Activated naive CD8-positive, alpha-beta T cell treated with anti-CD3 and anti-CD28 coated beads, Interleukin-2, amount 50 U/mL, for 16 hours (primary cell): ENCODE measurements at places on chromosomes 5 and 9.

- DNase-seq, result no peak
Observed at GRCh38 chr9:19233344-19233743, 2.9 kb downstream of the DENND4C start.

DNA sequence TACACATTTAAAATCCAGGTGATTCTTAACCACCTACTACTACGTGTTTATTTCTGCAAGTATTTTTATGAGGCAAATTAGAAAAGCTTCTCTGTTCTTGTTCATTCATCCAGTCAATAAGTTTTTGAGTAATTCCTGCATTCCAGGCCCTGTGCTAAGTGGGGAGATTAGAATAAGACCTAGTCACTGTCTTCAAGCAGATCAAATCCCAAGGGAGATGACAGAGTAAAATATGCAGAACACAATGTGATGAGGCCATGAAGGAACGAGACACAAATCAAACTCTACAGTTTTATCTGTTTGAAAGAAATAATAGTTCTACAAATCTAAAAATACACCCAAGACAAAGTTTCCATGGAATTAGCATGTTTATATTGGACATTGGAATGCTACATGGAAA is 158.8 kb downstream of the CEP120 start:
- no peak for DNase-seq

GRCh38 chr9:78031444-78031892 is at the start of gene GNAQ:
GNAQ (minus strand) TSS chr9:78031811; CDS start chr9:78031235, 576 bp downstream.
- no peak for DNase-seq

DNA sequence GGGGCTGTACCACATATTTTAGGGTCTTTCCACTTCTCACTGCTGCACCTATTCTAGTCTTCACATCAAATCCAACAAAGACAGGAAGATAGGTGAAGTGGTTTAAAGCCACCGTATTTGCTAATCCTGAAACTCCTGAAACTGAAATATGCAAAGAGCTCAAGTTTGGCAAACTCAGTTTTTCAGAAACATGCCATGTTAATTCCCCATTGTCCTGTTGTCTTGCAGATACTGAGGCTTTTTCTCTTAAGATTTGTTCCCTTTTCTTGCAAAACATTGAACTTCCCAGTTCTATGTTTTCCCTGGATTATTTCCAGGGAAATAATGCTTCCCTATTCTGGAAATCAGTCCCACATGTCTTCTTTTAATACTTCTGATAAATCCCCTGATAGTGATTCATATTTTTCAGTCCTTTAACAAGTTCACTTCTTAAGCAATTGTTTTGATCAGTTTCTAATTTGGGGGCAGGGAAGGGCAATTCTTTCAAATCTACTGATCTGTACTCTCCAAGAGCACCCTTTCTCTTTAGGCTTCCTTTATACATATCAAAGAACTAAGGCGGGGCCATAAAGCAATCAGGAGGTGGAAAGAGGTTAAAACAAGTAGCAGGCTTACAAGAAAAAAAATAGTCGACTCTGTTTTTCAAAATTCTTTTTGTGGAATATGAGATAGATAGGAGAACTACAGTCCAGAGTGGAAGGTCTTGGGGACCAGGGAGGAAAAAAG is 648.5 kb downstream of the BNC2 start:
- no peak for DNase-seq

DNA sequence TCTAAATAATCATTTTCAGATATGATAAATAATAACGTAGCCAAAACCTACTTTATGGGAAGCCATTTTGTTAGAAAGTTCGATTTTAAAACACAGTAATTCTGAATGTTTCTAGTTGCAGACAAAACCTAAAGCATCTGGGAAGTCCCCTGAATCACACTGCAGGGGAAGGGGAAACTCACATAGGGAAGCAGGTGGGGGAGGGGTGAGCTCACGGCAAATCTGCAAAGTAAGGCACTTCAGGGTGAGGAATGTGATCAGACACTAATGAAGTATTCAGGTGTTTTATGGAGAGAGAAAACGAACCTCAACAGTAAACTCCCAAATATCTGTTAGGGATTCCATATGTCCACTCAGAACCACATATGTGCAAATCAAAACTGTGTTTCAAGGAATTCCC is 70.7 kb downstream of the EPB41L4A start:
- no peak for DNase-seq

DNA sequence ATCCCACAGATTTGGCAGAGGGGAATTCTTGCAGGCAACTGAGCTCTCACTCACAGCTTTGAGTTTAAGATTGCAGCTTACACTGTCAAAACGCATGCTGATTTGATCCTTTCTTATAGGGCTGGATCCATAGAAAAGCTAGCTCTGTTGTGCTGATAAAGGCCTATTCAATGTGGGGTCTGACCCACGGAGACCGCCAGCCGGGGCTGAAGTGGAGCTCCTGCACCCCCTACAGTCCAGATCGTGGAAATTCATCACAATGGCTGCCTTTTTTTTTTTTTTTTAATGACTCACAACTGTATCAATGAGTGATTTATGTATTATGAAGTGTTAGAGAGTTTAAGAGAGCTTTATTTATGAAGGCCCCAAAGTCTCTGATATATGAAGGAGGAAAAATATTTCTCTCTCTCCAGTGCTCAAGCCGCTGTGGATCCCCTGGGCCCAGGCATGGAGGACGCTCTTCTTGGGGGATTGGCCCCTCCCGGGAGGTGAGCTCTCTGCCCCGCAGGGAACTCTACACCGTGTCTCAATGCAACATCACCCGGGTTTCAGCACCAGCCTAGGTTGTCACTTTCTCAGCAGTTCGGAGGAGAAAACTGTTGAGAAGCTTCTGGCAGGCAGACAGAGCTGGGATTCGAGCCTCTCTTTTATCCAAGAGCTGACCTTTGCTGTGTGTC is 700.2 kb downstream of the IRX1 start:
- no peak for DNase-seq

GRCh38 chr9:106670418-106670817 is 192.5 kb upstream of the ZNF462 start:
- DNase-seq, result no peak

DNA sequence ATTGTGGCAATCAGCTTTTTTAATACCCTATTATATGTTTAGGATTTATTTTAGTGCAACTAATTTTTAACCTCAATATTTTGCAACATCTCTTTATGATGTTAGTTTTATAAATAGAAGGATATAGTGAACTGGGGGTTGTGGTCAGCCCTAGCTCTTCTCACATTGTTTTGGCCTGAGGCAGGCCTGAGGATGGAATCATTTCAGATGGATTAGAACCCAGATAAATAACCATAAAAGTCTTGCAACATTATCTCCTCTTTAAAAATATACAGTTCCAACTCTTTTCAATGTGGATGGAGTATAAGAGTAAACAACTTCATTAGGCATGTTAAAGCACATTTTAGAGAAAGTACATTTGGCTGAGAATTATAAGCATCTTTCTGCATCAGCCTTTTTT is 522.7 kb downstream of the NR2F1-AS1 start:
- DNase-seq, result no peak

GRCh38 chr5:31523041-31523440 is 8.9 kb downstream of the DROSHA start:
- no peak for DNase-seq

DNA sequence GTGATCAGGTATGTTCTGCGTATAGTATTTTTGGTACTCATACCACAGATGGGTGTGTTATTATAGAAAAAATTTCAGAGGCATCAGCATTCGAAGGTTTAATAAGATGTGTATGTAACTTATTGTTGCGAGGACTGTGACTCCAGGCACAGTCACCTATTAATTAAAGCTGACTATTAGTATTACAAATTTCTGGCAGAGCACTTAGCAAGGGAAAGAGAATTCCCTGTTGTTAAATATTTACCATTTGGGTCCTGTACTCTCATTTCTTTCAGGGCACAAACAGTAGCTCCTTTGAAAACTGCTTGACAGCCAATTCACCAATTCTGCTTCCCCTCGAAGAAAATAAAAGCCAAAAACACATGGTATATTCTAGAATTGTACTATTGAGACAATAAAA is 653.8 kb downstream of the ELAVL2 start:
- no peak for DNase-seq

- DNase-seq, result no peak
Observed at GRCh38 chr5:135188233-135188914, 154.3 kb upstream of the PITX1 start.

DNA sequence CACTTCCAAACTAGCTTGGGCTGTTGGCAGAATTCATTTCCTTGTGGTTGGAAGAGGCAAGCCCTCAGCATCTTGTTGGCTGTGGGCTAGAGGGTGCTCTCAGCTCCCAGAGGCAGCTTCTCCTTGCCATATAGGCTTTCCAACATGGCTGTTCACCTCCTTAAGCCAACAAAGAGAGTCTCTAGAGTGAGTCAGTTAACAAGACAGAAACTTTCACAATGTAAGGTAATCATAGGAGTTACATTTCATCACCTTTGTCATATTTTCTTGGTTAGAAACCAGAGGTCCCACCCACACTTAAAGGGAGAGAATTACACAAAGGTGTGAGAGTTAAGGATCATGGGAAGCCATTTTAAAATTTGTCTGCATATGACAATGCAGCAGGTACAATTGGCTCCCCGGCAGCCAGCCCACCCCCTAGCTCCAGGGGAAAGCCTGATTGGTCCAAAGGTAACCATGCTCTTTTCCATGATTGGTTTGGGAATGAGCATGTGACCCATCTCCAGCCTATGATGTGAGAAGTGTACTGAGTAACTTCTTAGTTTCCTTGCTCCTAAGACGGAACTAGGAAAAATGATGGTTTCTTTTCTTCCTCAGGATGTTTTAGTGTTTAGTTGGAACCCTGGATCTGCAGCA is 109.8 kb upstream of the MSX2 start:
- DNase-seq, result no peak

- DNase-seq, result no peak
Observed at GRCh38 chr9:811106-811531, 30.4 kb upstream of the DMRT1 start.

DNA sequence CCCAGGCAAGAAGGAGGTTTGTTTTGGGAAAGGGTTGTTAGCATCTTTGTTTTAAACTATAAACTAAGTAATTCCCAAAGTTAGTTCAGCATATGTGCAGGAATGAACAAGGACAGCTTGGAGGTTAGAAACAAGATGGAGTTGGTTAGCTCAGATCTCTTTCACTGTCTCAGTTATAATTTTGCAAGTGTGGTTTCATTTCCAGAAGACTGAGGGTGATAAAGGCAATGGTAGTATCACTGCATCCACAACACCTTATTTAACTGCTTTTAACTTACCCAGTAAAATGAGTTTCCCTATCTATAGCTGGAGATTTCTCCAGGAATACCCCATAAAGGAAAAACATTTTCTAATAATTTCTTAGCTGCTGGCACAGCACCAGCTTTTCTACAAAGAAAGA is 152.7 kb downstream of the AOPEP start:
- no peak for DNase-seq

DNA sequence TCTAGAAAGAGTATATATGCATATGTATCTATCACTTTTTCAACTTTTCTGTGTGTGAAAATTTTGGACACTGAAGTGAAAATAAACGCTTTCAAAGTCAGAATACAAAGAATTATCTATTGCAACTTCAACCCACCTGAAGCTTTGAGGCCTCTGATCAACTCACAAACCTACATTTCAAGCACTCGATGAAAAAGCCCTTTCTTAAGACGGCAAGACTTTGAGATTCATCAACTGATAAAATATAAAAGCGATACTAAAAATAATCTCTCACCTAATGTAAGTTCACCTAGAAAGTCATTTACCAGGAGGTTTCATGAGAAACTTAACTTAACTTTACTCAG is 1.2 kb downstream of the GOLPH3 start:
- DNase-seq, result no peak

DNA sequence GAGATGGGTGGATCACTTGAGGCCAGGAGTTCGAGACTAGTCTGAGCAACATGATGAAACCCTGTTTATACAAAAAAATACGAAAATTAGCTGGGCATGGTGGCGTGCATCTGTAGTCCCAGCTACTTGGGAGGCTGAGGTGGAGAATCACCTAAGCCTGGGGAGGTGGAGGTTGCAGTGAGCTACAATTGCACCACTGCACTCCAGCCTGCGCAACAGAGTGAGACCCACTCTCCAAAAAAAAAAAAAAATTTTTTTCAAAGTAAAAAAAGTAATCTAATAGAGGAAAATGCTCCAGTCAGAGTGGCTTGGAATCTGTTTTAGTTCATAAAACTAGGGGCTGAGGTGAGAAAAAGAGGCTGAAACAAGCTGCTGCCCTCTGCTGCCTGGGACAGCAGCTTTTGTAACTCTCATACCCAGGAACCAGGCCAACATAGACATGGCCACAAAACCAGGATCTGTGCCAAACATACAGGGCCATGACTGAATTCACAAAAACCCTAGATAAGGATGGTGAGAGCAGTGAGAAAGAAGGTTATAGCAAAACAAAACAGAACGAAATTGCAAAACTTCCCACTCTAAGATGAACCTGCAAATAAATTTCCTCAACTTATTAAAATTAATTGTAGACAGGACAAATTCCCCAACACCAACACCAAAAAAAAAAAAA is 13.1 kb upstream of the DCAF12 start:
- no peak for DNase-seq

- DNase-seq, result no peak
Observed at GRCh38 chr5:145872486-145872885, 328 bp downstream of the GRXCR2 start.

GRCh38 chr5:3276896-3277295 is 318.7 kb upstream of the IRX1 start:
- no peak for DNase-seq

GRCh38 chr9:137198051-137198901 is 2.3 kb downstream of the TPRN start:
- DNase-seq, result no peak

DNA sequence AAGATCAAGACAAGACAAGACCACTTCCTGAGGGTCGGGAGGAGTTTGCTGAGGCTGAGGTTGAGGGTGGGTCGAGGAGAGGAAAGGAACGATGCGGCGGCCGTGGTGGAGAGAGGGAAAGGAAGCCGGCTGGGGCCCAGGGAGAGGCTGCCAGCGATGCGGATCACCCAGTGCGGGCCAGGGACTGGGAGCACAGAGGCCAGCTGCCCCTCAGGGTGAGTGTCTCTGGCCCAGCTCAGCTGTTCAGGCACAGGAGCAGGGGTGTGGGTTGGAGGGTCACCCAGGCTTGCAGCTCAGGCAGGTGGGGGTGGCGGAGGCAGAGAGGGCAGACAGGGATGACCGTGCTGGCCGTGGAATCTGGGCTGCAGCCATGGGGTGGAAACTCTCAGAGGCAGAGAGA is 99.5 kb downstream of the FGF18 start:
- no peak for DNase-seq

- no peak for DNase-seq
Observed at GRCh38 chr9:4070266-4070665, 229.6 kb downstream of the GLIS3 start.

DNA sequence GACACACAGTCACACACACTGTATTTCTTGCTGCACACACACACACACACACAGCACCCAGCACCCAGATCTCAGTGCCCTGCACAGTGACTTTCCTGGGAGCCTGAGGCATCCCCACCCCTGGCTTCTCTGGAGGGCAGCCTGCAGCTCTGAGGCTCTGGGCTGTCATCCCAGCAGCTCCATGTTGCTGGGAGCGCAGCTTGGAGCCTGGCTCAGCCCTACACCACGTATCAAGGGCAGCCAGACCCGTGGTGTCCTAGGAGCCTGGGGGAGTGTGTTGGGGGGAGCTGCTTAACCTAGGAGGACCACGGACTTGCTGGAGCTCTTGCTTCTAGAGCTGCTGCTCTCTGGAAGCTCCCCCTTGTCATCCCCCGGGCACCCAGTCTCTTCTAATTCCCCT is 5.2 kb downstream of the IER5L start:
- DNase-seq, result no peak

GRCh38 chr5:173855162-173855994 is 32.8 kb upstream of the CPEB4 start:
- no peak for DNase-seq
